ENCODE measurements at places on chromosomes 5 and 9.

DNA sequence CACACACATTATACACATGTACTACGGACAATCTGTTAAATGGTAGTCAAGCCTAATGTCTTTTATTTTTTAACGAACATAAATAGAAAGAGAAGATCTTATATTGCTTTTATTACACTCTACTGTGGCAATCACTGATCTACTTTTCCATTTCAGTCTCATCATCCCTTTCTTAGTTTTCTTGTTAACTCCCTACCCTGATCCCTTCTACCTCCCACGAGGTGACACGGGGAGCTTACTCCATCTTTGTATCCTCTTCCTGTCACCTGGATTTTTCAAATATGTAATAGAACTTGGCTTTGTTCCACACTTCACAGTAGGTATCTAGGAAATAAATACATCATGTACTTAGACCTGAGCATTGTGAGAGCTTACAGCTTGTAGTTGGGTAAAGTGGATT lies 211.0 kb downstream of the PIK3R1 start:
- DNase-seq, result no peak

- no peak for DNase-seq
These were observed 63.4 kb downstream of the RXRA start for GRCh38 chr9:134389642-134390041.

- DNase-seq, result no peak
These were observed 621 bp downstream of the AK6 start for GRCh38 chr5:69368458-69369339.

DNA sequence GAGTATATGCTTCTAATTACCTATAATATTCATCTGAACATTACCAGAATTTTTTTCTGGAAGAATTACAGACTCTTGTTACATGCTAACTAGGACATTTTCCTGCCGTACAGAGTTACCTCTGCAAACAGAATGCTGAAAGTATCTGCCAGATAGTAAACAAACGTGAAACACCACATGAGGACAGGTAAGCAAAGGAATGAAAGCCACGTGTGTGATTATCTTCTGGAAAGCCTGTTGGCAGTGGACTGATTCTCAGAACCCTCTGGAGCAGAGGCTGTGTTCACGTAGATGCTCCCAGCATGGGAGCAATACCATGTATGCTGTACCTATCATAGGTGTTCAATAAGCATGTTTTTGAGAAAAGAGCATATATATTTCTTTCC lies 472.6 kb downstream of the ENC1 start:
- no peak for DNase-seq

DNA sequence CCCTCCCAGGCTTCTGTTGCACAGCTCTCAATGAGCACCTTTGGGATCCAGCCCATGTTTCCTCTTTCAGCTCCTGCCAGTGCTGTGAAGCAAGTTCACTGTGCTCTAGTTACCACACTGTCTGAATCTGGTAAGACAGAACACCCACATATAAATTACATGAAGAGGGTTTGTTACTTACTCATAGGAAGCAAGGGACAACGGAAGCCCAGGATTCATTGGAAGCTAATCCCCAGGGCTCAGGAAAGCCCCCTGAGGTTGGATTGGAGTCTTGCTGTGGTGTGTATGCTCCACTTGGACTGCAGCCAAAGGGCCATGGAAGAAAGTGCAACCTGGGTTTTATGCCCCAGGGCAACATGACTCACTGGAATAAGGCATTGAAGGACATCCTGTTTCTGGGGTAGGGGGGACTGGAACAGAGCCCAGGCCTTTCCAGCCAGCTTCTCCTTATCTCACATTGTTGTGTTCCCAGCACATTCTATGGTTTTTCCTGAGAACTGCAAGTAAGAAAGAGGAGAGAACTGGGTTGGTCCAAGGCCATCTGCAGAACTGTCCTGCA lies 15.6 kb upstream of the CLK4 start:
- no peak for DNase-seq

DNA sequence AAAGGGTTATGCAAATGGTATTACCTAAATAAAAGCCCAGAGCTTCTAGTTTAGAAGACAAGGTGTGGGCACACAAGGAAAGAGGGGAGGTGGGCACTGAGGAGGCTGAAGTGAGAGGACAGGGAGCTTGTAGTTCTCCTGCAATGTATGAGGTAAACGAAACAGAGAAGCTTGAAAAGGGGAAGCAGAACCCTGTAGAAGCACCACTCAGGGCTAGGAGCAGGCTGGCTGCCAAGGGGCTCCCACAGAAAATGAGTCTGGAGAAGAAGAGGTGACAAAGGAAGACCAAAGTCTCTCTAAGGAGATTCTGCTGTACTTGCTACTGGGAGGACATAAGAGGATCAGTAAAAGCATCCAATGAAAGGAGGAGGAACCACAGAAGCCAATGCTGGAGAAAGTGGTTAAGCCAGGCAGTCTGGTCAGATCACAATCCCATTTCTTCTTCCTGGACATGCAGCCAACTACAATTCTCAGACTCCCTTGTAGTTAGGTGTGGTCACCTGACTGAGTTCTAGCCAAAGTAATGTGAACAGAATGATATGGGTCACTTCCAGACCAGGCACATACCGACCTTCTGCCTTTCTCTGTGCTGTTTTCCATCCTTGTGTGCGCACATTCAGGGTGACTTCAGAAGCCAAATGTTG lies 174.5 kb upstream of the MAP3K1 start:
- peak; percentile 44 for DNase-seq

GRCh38 chr5:134083517-134083916 lies 31.0 kb upstream of the TCF7 start:
- no peak for DNase-seq

- no peak for DNase-seq
These were observed 343.3 kb upstream of the KLF4 start for GRCh38 chr9:107832871-107833270.

- no peak for DNase-seq
These were observed 42.1 kb upstream of the SMIM23 start for GRCh38 chr5:171743436-171744076.

DNA sequence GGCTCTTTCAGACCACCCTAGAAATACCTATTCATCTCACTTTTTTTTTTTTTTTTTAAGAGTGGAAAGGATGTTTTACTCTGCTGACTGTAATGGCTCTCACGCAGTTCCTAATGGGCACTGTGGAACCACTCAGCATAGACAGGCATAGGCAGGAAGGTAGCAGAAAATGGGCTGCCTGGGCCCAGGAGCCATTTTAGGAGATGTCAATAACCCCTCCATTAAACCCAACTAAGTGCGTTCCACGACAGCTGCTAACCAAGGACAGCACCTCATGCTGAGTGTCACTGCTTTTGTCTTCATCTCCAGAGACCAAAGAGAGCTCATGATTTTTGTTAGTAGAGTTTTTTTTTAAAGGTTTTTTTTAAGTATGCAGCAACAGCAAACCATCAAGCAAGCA lies 15.3 kb downstream of the MAP1B start:
- no peak for DNase-seq

DNA sequence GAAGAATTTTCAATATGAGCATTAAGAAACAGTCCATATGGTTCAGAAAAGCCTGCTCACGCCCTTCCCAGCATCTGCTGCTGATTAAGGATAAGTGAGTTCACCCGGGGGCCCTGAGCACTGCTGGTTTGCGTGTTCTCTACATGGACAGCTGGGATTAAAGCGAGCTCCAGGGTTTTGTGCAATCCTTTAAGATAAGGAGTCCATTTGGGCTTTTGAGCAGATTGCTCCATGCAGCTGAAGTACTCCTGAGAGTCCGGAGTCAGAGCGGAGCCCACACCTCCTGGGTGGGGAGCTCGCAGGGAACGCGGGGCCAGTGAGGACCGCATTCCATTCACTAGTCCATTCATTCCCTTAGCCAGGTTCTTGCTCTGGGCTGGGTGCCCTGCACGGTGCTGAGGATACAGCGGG lies 149.3 kb upstream of the COL5A1 start:
- peak; percentile 34 for DNase-seq

GRCh38 chr5:135827965-135828781 lies 6.3 kb upstream of the SLC25A48 start:
- DNase-seq, result no peak

DNA sequence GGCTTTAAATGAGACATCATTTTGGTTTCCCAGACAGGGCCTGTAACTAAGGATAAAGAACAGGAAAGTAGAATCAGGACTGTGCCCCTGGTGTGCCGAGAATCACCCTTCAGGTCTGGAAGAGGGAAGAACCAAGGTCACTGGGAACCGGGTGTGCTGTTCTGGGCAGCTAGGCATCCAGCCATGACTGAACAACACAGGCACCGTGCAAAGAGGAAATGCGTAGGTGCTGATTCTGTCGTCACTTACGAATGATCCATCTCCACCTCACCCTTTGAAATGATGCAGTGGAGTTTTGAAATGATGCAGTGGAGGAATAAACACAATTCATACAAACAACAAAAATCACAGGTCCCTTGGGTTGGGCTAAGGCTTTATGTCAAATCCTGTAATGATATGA lies 64.4 kb downstream of the MAP1B start:
- DNase-seq, result no peak

- DNase-seq, result no peak
These were observed 126.7 kb downstream of the OLFM1 start for GRCh38 chr9:135214054-135214640.

GRCh38 chr9:18881758-18882157 lies 151.3 kb downstream of the SAXO1 start:
- no peak for DNase-seq

DNA sequence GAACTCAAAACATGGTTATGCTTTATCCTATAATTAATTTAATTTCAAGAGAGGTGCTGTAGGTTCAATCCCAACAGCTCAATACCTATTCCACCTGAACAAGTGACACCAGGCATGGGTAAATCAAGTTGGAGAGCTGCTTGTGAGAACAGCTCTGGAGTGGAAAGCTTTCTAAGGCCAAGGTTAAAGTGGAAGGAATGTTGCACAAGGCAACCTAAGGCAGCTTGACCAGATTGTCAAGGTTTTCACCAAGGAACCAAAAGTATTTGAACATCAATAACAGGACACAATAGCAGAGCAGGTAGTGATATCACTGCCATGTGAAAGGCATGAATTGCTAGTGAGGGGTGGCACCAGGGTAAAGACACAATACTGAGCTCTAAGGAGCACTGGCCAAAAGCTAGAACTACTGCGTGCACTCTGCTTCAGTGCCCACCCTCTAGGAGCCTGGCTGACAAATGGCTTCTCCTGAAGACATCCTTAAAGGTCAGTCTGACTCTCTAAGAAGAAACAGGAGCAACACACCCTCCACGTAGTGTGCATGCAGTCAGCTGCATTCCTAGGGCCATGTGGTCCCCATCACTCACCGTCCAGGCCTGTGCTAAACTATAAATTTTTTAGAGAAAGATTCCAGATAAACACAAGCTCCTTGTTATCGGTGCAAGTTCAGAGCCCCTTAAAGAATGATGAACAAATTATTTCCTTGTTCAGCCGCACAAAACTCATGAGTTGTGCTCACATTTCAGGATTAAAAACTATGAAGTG lies 677.7 kb upstream of the KLF4 start:
- no peak for DNase-seq

DNA sequence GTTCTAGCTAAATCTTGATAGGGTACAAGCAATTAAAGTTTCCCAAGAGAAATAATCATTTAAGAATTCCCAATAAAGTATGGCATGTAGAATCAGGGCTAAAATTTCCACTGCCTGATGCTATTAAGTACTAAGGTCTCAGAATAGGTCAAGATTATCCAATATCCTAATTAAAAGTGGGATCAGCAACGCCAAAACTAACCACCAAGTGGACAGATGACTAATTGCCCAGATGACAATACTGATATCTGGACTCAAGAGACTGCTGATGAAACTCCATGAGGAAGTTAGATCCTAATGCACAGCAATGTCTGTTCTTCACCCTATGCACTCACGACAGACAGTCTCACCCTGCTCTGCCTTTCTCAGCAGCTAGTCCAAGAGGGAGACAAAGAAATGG lies 14.3 kb downstream of the DEPDC1B start:
- no peak for DNase-seq

DNA sequence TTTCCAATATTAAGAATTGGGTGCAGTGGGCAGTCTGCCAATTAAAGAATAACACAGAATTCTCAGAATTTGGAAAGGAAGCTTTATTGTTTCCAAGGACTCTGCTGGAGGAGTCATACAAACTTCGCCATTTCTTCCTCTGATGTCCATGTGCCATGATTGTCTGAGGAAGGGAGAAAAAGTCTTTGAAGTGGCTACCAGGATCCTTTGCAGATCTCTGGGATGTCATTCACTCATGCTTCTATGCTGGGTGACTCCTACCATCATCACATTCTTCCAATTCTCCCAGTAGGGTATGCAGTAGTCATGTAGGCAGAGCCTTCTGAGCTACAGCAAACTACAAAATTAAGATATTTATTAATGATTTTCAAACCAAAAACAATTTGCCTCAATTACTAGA lies 3.2 kb upstream of the SMAD5 start:
- DNase-seq, result no peak

- DNase-seq, result peak; percentile 60
These were observed 14.8 kb downstream of the PDGFRB start for GRCh38 chr5:150140830-150141229.

GRCh38 chr5:141957367-141957996 lies 520 bp downstream of the PCDH12 start:
- DNase-seq, result no peak

DNA sequence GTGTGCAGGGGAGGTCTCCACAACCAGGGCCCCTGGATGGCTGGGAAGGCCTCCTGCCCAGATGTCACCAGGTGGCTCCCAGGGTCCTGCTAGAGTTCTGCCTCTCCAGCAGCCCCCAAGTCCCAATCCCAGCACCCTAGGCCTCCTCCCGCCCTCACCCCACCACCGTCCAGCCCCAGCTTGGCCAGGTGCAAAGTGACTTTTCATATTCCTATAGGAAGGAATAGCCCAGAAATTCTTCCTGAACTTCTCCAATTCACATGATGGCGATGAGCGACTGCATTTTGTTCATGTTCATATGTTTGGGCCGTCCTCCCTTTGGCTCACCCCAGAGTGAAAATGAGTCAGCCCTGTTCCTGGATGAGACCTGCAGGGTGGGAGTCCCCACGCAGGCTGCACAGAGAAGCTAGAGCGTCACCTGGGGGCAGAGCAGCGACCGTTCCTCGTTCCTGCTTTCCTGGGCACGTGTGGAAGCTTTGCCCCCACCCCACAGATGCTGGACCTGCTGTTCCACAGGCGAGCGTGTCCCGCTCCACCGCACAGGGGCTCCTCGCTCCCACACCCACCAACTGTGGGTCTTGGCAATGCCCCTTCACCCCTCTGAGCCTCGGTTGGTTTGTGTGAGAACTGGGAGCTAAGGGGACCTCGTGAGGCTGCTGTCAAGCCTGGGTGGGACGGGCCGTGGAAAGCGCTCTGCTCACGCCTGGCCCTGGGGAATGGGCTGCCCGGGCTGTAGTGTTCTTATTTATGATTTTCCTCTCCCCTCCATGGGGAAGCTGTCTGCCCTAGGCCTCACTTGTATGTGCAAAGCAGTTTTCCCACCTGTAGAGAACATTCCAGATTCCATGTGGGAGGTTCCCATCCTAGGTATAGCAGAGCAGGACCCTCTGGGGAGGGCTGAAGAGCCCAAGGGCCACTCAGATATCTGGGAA lies 6.9 kb downstream of the MRPS2 start:
- no peak for DNase-seq

DNA sequence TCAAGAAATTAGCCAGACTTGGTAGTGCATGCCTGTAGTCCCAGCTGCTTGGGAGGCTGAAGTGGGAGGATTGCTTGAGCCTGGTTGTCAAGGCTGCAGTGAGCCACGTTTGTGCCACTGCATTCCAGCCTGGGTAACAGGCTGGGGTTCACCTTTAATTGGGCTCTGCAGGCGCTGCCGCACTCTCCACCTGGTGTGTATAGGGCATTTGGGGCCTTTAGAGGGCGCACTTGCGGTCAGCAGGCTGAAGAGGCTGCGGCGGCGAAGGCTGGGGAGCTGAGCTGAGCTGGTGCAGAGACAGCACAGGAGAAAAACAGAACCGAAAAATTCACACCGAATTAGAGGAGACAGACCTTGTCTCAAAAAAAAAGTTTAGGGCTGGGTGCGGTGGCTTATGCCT lies 31.2 kb downstream of the CDK7 start:
- DNase-seq, result no peak

GRCh38 chr5:90134892-90135291 lies 274.7 kb downstream of the CETN3 start:
- no peak for DNase-seq
